ENCODE measurements at places on chromosomes 6 and 20.

DNA sequence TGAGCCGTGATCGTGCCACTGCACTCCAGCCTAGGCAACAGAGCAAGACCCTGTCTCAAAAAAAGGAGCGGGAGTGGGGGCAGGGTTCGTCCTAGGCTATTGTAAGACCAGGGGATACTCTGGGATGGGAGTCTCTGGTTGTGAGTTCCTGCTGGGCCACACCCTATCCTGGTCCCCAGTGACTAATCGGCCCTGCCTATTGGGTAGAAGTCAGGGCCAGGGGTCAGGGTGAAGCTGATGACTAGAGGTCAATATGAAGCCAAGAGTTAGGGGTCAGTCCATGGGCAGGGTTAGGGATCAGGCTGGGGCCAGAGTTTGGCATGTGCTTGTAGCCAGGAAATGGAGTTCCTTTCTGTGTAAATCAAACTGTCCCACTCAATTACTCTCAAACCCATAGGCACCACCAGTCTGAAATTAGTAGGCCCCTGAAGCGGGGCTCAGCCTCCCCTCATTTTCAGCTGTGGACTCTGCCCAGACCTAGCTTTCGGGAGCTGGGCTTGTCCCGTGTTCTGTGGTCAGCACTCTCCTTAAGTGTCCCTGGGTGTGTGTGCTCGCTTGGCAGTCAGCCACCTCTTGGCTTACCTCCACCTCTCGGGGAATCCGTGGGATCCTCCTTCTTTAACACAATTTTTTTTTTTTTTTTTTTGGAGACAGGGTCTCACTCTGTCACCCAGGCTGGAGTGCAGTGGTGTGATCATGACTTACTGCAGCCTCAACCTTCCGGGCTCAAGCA is 1.8 kb downstream of the HSPA12B start:
- no peak for DNase-seq

DNA sequence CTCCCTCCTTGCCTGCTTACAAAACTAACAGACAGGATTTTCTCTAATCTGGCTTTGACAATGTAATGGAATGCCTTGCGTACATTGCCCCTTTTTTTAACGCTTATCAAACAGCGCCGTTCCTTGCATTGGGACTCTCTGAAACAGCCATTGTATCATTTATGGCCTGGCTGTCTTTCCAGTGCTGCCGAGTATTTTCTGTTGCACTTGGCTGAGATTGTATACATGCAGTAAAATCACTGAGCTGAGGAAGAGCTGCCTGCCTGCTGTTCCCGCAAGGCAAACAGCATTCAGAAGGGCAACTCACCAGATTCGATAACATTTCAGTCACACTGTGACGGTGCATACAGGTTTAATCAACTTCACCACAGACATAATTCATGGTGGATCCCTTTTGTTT is 106.0 kb downstream of the SH3BGRL2 start:
- DNase-seq: no peak

DNA sequence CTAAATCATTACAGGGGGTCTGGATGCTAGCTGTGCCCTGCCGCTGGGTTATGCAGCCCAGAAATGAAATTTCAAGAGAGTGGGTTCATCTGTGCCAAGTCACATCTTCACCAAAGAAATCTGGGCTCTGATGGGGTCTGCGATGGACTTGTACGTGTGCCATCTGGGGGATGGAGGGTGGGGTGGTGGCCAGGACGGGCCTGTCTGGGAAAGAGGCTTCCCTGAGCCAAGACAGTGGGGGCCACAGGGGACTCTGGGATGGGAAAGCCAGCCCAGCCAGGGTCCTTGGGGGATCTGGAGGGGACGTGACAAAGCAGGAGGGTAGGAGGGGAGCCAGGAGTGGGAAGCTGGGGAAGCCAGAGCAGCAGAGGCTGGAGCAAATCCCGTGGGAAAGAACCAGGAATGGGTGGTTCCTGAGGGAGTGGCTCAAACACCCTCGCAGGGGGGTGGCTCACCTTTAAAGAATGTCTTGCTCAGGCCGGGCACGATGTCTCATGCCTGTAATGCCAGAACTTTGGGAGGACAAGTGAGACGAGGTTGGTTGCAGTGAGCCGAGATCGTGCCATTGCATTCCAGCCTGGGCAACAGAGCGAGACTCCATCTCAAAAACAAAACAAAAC is 36.3 kb upstream of the SULF2 start:
- DNase-seq: no peak

- DNase-seq: no peak
Observed at GRCh38 chr6:108673153-108673552, 112.4 kb downstream of the FOXO3 start.

- no peak for DNase-seq
Observed at GRCh38 chr6:108250240-108250866, 10.5 kb downstream of the SNX3 start.

GRCh38 chr6:52024451-52025068 is 62.9 kb downstream of the PKHD1 start:
- no peak for DNase-seq

GRCh38 chr6:135475292-135475886 is 22.2 kb downstream of the AHI1 start:
- no peak for DNase-seq

DNA sequence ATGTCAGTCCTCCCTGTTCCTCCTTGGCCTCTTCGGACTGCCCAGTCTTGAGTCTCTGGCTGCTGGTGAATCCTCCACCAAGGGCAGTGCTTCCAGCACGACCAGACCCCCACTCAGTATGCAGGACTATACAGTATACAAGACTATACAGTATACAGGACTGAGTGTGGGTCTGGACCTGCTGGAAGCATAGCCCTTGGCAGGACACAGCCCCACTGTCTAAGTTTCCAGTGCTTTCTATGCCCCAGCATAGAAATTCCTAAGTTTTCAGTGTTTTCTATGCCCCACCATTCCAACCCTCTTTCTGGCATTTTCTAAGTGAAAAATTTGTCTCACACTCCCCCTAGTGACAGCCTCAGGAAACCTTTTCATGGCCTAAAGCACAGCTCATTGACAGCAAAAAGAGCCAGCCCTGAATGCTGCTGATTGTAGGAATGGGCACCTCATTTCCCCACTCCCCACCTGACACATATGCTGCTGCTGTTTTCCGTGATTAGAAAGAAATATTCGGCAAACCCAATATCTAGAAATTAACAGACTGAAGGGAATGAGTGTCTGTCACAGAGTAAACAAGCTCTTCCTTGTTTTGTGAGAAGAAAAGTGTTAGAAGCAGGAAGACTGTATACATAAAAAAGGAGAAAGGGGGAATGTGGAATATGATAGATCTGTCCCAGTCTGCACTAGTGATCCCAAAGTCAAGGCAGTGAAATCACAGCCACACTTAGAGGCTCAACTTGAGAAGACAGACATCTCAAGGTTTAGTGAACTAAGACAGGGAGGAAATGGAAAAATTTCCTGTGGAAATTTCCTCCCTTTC is 206.9 kb downstream of the IBTK start:
- no peak for DNase-seq

DNA sequence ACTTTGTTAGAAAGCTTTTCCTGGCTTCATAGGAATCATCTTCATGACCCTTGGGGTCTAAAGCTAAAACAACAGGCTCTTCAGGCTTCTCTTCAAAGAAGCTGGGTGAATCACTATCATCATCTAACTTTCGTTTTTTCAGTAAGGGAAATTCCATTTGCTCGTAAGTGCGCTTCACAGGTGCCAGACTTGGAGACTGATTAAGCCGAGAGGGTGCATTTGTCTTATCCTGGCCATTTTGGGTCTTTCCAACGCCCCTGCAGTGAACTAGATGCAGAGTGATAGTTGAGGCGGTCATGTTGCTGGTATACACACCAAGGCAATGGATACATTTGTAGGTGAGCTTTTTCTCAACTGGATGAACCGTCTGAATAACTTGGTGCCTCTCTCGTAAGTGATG is 38.8 kb downstream of the ADNP start:
- DNase-seq: no peak

DNA sequence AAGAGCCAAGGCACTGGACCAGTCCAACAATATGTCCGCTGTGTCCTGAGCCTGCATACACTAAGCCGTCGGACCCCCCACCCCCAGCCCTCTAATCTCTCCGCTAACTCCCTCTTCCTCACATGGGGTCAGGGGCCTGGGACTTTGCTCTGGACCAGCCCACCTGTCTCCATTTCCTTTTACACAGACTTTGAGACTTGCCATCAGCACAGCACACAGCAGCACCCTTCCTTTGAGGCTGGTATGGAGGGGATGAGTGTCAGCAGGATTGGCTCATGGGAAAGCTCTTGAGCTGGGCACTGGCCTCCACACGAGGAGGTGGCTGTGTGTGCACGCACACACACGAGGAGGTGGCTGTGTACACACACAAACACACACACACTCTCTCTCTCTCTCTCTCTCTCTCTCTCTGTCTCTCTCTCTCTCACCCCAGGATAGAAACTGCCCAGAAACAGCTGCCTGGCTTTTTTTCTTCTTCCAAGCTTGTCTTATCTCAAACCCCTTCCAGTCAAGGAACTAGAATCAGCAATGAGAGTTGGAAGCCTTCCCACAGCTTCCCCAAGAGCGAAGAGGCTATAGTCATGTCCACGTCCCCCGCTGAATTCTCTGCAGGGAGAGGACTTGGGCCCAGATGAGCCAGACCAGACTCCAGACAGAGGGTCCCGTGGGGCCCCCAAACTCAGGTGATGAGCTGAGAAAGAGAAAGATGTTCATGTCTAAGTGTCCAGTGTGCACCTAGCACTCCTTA is 18.6 kb downstream of the SLC9A8 start:
- DNase-seq: no peak

DNA sequence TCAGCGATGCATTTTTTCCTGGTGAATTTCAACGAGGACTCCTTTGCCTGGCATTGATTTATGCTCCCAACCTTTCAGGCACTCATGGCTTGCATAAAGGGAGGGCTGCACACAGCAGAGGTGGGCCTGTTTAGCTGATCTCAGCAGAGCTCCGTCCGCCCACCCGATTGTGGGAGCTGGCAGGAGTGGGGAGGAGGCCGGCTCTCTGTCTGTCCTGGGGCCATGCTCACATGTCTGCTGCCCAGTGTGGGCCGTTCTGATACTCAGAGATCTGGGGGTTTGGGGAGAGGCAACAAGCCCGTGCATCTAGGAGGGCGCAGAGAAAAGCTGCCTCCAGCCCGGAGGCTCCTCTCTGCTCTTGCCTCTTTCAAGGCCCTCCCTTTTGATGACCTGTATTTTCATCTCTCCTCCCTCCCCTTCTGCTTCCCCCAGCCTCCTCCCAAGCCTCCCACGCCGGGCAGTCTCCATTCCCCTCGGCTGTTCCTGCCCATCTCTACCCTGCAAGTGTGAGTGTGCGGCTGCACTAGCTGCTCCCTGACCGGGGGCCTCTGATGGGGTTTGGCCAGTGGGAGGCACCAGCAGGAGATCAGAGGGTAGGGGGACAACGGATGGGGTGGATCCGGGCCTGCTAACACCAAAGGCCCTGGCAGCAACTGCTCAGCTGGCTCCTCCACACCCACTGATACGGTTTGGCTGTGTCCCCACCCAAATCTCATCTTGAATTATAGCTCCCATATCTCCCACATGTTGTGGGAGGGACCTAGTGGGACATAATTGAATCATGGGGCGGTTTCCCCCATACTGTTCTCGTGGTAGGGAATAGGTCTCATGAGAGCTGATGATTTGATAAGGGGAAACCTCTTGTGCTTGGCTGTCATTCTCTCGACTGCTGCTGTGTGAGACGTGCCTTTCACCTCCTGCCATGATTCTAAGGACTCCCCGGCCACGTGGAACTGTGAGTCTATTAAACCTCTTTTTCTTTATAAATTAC is 39.6 kb upstream of the MLN start:
- no peak for DNase-seq

DNA sequence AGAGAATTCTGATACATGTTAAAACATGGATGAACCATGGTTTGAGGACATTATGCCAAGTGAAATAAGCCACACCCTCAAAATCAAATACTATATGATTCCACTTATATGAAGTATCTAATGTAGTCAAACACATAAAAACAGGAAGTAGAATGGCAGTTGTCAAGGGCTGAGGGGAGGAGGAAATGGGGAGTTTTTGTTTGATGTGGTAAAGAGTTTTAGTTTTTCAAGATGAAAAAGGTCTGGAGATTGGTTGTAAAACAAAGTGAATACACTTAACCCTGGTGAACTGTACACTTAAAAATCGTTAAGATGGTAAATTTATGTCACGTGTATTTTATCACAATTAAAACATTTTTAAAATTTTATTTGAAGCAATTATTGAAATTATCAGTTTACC is 127.4 kb upstream of the GRIK2 start:
- no peak for DNase-seq

- DNase-seq: no peak
Observed at GRCh38 chr6:141764388-141764787, 368.3 kb upstream of the GJE1 start.

DNA sequence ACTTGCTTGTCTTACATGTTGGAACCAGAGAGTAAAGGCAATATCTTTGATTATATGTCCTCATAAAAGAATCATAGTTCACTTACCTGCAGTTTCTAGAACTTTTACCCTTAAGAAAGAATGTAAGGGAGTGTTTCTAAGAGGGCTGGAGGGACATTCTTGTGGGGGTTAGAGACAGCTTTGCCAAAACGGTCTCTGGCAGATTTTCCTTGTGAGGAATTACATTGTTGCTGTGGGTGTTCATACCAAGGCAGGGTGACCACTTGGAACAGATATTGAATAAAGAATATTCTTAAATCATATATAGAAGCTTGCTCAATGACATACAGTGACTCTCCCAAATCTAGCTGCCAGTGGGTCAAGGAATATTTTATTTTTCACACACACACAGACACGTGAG is 517.6 kb upstream of the SOX4 start:
- DNase-seq: no peak

DNA sequence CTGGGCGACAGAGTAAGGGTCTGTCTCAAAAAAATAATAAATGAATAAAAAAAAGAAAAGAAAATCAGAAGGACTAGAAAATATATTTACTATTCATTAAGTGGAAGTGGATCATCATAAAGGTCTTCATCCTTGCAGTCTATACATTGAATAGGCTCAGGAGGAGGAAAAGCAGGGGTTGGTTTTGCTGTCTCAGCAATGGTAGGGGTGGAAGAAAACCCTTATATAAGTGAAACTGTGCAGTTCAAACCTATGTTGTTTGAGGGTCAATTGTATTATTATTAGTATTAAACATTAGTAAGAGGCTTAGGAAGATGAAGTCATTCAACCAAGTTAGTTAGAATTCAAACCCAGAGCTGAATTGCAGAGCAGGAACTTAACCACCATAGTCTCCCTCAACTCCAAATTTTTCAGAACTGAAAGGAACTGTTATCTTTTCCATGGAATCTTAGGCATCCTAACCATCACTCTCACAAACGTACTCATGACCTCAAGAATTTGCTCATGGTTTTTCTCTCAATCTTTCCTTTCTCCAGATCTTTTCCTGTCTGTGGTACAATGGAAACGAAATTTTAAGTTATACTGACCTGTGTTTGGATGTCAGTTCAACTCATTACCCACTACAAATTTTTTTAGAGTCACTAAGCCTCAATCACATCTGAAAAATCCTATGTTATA is 7.7 kb upstream of the SMIM13 start:
- DNase-seq: no peak

DNA sequence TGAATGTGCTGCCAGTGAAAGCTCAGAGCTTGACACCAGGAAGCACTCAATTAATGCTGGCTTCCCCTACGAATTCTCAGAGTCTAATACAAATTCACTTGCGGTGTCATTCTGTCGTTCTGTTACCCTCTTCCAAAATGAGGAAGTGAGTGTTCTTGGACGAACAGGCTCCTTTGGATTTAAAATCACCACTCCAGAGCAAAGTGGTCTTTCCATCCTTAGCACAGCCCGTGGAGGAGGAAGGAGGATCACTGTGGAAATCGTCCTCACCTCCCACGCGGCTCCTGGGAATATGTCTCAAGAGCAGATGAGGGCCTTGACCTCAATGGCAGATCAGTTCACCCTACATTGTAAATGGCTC is 41.7 kb downstream of the RIOK1 start:
- DNase-seq: no peak
